ENCODE measurements at places on chromosomes 16 and 17. TPM values are rescaled to one million over a fixed set of nuclear protein-coding genes. Genes with fewer than 3 reads are reported as not detected.

The P2RX5 gene
- 18.7 TPM for total RNA-seq

The MBTPS1 gene
- total RNA-seq, result 55.7 TPM

DNA sequence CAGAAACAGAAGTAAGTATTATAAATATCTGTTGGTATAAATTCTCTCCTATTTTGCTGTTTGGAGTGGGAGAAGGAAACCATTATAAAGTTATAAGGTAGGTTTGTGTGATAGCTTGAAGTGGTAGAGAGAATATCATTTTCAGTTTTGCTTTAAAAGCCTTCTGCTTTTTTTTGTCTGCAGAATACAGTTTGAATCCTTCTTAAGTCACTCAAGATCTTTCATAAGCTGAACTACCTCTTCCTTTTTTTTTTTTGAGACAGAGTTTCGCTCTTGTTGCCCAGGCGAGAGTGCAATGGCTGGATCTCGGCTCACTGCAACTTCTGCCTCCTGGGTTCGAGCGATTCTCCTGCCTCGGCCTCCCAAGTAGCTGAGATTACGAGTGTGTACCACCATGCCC is 9.0 kb downstream of the ATAD5 start:
- no peak overlapping the region for H3K4me3 ChIP-seq
- no peak for DNase-seq
- H3K27me3 ChIP-seq, result no peaks in the 10 kb centered on the region
- no peaks in the 10 kb centered on the region for H3K4me1 ChIP-seq
- no peak overlapping the region for H3K27ac ChIP-seq
- peaks cover 18% of the 10 kb centered on the region for H3K36me3 ChIP-seq

DNA sequence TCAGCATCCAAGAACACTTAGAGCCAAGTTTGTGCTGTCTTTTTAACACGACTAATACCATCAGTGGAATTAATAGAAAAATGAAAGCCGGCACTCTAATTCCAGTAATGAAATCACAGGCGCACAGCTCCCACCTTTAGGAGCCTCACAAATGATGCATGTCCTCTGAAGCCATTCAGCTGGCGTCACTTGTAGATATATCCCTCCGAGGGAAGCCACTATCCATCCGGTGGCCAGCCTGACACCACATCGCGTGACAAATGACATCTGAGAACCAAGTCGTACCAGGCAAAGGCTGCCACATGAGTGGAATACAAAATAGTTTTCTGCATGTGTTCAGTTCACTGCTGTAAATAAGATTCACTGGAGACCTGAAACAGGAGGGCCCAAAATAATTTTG is 205.6 kb downstream of the GRIN2A start:
- H3K27ac ChIP-seq, result no peak overlapping the region
- no peaks in the 10 kb centered on the region for H3K36me3 ChIP-seq
- no peaks in the 10 kb centered on the region for H3K4me1 ChIP-seq
- H3K27me3 ChIP-seq, result no peaks in the 10 kb centered on the region
- DNase-seq, result no peak

DNA sequence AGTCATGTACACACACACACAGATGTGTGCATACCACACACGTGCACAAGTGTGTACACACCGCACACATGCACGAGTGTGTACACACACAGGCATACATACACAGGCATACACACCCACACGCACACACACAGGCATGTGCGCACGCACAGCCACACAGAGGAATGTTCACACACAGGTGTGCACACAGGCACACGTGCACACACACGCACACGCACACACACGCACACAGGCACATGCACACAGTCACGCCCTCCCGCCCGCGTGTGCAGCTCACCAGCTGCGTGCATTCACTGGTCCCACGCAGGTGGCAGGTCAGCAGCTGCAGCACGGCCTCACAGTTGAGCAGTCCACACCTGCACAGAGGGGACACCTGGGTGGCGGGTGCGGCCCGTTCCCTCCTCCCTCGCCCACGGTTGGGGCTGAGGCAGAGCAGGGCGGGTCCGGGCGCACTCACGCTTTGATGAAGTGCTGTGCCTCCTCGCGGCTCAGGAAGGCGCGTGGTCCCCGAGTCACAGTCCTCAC is 7.7 kb downstream of the TEPSIN start:
- H3K4me1 ChIP-seq, result peaks cover 18% of the 10 kb centered on the region
- H3K27ac ChIP-seq, result no peak overlapping the region
- H3K4me3 ChIP-seq, result no peak overlapping the region
- H3K27me3 ChIP-seq, result no peaks in the 10 kb centered on the region
- peaks cover 49% of the 10 kb centered on the region for H3K36me3 ChIP-seq
- DNase-seq, result no peak

DNA sequence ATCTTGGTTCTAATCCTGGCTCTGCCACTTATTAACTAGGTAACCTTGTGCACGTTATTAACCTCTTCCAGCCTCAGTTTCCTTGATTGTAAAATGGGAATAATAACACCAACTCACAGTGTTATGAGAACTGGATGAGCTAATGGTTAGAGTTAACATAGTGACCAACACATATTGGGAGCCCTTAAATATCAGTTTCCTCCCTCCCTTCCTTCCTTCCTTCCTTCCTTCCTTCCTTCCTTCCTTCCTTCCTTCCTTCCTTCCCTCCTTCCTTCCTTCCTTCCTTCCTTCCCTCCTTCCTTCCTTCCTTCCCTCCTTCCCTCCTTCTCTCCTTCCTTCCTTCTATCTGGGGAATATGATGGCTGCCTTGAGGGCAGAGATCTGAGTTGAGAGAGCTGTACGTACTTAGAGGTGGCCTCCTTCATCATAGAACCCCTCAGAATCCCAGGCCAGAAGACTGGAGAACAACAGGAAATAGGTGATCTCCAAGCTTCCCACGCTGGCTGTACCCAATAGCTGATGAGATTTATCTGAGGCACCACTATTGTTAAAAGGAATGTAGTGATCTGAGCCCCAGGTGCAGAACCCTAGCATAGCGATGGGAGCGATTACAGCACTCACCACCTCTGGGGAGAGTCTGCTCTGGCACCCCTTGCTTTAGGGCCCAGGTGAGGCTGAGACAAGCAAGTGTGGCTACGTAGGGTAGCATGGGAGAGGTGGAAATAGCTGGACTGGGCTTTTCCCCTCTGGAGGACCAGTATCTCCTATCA is 26.2 kb downstream of the CCR7 start:
- no peaks in the 10 kb centered on the region for H3K36me3 ChIP-seq
- no peak for DNase-seq
- H3K4me3 ChIP-seq, result no peak overlapping the region

All from muscle of leg (tissue), 16 donors.